Stimulated activated CD8-positive, alpha-beta memory T cell treated with anti-CD3 and anti-CD28 coated beads, Interleukin-7, amount 100 ng/mL, for 1 hour (primary cell): ENCODE measurements at places on chromosomes 7 and 10.

GRCh38 chr7:140042386-140042670 is 20.4 kb downstream of the PARP12 start:
- DNase-seq, result no peak

GRCh38 chr10:59057345-59057744 is 119.1 kb upstream of the PHYHIPL start:
- no peak for DNase-seq

DNA sequence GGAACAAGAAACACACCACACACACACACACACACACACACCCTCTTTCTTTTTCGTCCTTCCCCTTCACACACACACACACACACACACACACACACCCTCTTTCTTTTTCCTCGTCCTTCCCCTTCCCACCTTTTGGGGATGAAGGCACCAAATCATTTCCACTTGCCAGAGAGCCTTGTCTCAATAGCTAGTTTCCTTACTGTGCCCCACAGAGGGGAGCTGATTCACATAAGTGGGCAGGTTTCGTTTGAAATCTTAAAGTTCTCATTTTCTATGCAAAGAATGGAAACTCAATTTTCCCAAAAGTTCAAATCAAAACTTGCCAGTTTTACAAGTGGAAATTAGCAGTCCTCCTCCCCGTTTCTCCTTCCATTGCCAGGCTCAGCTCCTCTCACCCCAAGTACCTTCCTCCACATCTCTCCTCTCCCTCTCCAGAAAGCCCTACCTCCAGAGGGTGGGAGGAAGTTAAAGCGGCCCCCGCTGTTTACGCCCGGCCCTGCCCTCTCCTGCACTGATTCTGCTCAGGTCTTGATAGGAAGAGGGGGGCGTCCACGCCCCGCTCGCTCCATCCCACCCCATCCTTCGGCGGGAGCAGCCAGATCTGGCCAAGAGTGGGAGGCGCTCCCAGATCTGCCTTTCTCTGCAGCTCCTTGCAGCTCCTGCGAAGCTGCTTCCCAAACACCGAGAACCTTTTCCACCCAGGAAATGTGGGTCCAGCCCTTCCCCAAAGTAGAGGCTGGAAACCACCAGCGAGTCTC is 1.3 kb downstream of the CTTNBP2 start:
- DNase-seq, result no peak

GRCh38 chr10:124151466-124152095 is 58.2 kb upstream of the CHST15 start:
- no peak for DNase-seq

GRCh38 chr10:9895981-9896380 is 1121.7 kb upstream of the CELF2 start:
- DNase-seq, result no peak

- no peak for DNase-seq
These were observed 960.3 kb upstream of the LRRN3 start for GRCh38 chr7:110130669-110131068.

DNA sequence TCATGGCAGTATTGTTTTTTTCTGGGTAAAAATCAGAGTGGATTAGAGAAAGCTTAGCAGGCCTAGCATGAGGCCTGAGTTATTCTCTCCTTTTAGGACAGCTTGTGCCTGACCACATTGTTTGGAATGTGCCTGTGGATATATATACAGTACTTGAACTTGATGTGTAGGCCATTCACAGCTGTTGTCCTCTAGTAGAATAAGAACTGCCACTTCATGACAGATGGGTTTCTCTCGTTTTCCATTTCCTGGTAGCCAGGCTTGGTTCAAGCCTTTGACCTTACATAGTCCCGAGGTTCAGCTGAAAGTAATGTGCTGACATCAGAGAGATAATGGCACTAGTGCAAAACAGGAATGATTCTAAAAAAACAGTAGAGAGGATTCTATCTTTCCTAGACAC is 473.9 kb downstream of the AUTS2 start:
- no peak for DNase-seq

DNA sequence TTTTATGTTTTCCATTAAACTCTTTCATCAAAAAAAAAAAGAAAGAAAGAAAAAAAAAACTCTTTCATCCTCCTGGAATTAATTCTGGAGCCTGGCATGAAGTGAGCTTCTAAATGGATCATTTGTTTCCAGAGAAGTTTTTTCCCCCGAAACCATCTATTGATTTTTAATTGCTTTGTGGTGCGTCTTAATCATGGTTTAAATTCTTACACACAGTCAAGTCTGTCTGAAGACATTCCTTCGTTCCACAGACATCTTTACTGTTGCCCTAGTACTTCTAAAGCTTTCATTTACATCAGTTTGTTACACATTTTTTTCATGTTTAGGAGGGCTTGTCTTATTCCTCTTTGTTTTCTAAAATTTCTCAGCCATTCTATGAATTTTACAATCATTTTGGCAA is 493.4 kb upstream of the FOXK1 start:
- no peak for DNase-seq

DNA sequence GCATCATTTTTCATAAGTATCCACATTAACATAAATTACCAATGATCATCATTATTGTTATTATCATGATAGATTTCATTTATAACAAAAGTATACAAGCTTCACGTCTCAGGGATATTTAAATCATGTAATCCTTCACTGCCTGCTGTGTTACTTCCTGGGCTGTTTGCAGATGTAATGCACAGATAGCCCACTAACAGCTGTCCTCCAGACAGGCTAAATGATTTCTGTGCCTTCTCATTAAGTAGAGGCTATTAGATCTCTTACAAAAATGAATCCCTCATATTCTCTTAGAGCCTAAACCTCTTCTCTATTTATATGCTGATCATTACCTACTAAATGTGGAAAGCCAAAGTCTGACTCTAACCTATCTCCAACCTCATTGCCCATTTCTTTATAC is 9.3 kb downstream of the PCLO start:
- no peak for DNase-seq

GRCh38 chr10:34206935-34207268 is 608.2 kb downstream of the PARD3 start:
- no peak for DNase-seq

DNA sequence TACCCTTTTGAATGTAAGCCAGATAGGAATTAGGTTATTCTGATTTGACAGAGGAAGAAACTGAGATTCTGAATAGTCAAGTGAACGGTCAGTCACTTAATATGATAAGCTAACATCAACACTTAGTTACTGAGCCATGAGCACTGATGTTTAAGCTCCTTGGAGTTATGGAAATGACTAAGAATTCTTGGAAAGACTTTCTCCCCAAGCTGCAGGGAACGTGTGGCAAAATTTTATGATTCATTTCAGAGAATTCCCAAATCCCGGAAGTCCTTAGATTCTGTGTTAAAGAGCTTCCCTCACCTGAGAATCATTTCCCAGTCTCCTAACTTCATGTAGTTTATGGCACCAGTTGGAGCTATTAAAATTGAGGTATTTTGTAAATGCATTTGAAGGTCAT is 330.9 kb downstream of the XPNPEP1 start:
- no peak for DNase-seq

- no peak for DNase-seq
These were observed 701.4 kb downstream of the PARD3 start for GRCh38 chr10:34113504-34114225.

- no peak for DNase-seq
These were observed 26.1 kb upstream of the RSU1 start for GRCh38 chr10:16843252-16843870.

DNA sequence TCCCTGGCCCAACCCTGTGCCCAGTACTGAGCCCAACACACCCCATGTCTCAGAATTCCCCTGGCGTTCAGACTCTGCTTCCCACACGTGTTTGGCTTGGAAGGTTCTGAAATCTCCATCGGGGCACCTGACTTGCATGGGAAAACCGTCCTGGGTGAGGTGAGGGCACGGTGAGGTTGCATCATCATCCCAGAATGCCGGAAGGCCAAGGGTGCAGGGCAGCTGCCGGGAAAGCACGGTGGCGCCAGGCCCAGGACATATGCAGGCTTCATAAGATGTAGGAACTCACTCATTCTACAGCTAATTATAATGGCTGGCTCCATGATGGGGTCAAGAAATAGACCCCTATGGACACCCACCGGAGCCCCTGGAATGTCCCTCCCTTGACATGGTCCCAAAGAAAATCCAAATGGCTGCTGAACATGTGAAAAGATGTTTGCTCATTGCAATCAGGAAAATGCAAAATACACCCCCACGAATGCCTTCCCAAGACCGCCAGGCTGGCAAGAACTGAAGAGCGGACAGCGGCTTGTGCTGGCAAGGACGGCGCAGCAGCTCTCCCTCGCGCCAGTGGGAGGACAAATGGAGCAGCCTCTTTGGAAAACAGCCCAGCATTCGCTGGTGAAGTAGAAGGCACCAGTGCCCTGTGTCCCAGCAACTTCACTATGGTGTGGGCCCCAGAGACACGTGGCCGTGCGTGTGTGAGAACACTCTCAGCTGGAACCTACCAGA is 2.3 kb downstream of the KNDC1 start:
- no peak for DNase-seq

DNA sequence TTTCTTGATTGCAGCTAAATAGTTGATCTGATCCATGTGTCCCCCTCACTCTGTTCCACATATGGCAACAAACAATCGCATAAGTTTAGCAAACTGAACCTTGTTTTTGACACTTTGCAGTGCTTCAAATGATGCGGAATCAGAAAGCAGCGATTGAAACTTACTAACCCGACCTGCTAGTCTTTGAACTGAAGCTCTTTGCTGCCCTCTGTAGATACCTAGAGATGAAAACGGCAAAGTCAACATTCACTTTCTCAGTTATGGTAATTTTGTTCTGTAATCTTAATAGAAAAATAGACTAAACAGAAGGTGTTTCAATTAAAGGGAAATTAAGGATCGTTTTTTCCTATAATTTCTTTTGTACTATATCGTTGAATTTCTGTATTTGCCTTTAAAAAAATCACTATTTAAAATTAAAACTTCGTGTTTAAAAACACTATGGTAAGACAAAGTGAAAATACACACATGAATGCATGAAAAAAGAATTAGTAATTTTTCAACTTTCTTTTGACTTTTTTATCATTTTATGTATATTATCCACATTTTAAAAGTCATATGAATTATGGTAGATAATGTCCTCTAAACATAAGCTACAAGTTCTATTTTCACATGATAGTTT is 276.5 kb downstream of the MAGI2 start:
- no peak for DNase-seq

- DNase-seq, result no peak
These were observed 675 bp upstream of the GIMAP1 start for GRCh38 chr7:150715738-150716137.

GRCh38 chr10:108363576-108363975 is 1199.1 kb upstream of the SORCS1 start:
- DNase-seq, result no peak

- DNase-seq, result no peak
These were observed 66.4 kb downstream of the ST8SIA6 start for GRCh38 chr10:17387861-17388503.

DNA sequence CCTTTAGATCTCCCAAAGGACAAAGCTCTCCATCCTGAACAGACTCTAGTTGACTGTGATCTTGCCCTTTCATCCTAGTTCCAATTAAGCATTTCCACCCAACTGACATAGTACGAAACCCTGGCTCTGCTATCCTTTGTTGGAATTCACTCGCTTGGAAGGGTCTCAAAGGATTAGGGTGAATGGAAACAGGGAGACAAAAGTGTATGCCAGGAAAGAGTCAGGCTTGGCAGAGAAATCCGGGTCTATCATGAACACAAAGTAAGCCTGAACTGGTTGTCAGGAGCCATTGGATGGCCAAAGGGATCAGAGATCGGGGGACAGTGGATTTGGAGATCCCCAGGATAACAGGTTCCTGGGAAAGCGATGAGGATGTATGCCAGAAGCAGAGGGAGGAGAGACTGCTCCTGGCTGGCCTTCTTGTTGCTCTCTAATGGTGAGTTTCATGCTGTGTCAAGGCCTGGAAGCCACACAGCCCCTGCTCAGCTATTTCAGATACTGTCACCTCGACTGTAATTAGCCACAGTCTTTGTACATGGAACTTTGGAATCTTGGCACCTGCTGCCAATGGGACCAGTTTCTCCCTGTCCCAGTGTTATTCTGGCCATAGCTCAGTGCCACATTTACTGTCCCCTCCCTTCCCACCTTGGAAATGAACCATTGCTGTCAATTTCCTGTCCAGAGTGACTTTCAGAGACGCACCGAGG is 1168.7 kb upstream of the AUTS2 start:
- no peak for DNase-seq

DNA sequence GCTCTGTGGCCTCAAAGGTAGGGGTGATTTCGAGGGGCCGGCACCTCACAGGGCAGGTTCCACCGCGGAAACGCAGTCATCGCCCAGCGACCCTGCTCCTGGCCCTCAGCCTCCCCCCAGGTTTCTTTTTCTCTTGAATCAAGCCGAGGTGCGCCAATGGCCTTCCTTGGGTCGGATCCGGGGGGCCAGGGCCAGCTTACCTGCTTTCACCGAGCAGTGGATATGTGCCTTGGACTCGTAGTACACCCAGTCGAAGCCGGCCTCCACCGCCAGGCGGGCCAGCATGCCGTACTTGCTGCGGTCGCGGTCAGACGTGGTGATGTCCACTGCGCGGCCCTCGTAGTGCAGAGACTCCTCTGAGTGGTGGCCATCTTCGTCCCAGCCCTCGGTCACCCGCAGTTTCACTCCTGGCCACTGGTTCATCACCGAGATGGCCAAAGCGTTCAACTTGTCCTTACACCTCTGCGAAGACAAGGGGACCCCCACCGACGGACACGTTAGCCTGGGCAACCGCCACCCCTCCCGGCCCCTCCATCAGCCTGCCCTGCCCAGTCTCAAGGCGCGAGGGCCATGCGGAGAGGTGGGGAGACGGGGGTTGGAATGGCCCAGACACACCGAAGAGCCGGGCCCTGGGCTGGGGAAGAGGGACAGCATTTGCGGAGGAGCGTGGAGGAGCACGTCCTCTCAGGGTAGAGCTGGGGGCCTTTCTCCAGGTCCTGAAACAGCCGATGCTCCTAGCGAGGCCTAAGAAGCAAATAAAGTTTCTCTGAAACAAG is 6.0 kb downstream of the SHH start:
- no peak for DNase-seq

- DNase-seq, result no peak
These were observed 115.7 kb upstream of the CACNA2D1 start for GRCh38 chr7:82559193-82559805.

DNA sequence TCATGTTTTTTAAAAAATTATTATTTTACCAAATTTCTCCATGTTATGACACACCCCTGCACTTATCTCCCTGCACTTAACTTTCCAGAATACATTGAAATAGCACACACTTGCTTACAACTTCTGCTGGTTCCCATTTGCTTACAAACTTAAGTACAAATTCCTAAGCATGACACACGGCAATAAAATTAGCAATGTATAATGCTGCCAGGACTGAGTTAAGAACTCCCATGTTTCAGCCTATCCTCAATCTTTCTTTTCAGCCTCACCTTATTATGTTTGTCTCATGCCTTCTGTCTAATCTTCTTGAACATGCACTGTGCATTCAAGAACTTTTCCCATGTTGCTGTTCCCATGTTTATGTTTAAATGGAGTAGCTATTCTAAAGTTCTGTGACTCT is 40.8 kb downstream of the PRPS1L1 start:
- no peak for DNase-seq

- no peak for DNase-seq
These were observed 53.9 kb downstream of the CUX1 start for GRCh38 chr7:101871351-101871750.

- DNase-seq, result no peak
These were observed at the start of gene PRR15 for GRCh38 chr7:29563590-29564495. Gene PRR15 (plus strand): TSS chr7:29563835. CDS start chr7:29566330, 2,495 bp downstream.

- DNase-seq, result no peak
These were observed 54.5 kb downstream of the ZNF33B start for GRCh38 chr10:42583828-42584227.

- DNase-seq, result no peak
These were observed 94.8 kb downstream of the CSTF2T start for GRCh38 chr10:51604579-51604978.
